Coronary artery (tissue), 2 donors: ENCODE measurements at places on chromosomes 7 and 10.
A peak's percentile ranks its signal among the peaks of the same experiment; 100 is the strongest.

GRCh38 chr10:122463466-122464249, 2.3 kb downstream of the HTRA1 start:
- DNase-seq: no peak

GRCh38 chr7:100366411-100367250, 6.7 kb upstream of the PILRA start:
- no peak for DNase-seq

DNA sequence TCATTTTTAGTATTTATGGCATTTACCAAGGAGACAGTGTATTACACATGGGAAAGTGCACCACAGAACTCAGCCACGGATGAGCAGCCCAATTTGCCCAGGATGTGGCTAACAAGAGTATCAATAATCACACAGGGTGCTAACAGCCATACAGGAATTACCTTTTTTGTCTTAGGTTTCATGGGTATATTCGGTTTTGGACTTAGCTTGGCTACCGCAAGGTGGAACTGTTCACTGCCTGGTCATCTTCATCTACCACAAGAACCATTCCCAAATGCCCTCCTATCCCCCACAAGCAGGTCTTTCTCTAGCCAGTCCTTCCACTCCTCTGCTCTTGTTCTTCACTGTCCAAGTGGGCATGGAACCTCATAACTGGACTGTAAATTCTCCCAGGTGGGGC, 6.0 kb downstream of the PDLIM1 start:
- DNase-seq: no peak

DNA sequence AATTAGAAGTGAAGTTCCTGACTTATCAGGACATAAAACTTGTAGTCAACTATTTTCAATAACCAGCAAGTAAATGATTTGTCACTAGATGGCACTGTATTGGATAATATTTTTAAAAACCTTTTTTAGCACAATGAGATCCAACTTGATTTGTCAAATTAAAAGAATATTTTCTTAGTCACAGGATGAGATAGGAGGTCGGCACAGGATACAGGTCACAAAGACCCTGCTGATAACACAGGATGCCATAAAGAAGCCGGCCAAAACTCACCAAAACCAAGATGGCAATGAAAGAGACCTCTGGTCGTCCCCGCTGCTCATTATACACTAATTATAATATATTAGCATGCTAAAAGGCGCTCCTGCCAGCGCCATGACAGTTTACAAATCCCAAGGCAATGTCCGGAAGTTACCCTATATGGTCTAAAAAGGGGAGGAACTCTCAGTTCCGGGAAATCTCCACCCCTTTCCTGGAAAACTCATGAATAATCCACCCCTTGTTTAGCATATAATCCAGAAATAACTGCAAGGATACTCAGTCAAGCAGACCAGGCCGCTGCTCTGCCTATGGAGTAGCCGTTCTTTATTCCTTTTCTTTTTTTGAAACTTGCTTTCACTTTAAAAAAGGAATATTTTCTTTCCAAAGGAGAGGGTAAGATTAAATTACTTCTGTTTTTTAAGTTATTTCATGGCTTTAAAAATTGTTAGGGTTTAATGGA, 255.7 kb upstream of the MKLN1 start:
- no peak for DNase-seq

- peak; percentile 55 for DNase-seq
Measured at GRCh38 chr10:48772059-48772458, 87.4 kb downstream of the WDFY4 start.

- DNase-seq: no peak
Measured at GRCh38 chr7:8592167-8592566, 158.8 kb downstream of the NXPH1 start.

- DNase-seq: no peak
Measured at GRCh38 chr10:4062072-4062471, 277.1 kb upstream of the KLF6 start.

GRCh38 chr7:106625678-106626301, 35.2 kb downstream of the CCDC71L start:
- no peak for DNase-seq

- no peak for DNase-seq
Measured at GRCh38 chr7:14144538-14144937, 155.1 kb upstream of the ETV1 start.
